ENCODE measurements at places on chromosomes 4 and X.

- DNase-seq, result no peak
Measured at GRCh38 chrX:136933611-136934145, 53.2 kb upstream of the RBMX start.

- no peak for DNase-seq
Measured at GRCh38 chr4:102392033-102392744, 46.9 kb upstream of the SLC39A8 start.

DNA sequence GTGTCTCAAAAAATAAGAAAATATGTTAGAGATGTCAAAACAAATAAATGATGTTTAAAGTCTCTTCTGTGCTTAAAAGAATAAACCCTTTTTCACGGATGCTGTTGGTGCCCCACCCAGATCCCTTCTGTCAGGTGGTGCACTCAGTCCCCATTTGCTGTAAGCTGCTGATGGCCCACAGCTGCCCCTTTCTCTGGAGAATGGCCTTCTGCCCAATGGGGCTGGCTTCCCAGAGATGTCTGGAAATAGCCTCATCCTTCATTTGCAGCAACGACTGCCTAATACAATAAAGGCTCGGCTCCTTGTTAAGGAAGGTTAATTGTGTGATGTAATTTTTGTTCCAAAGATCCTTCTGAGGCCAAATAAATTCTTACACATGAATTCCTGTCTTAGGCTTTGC is 31.8 kb downstream of the ETNPPL start:
- DNase-seq, result no peak

- DNase-seq, result no peak
Measured at GRCh38 chr4:48021100-48021499, 4.5 kb downstream of the NIPAL1 start.

DNA sequence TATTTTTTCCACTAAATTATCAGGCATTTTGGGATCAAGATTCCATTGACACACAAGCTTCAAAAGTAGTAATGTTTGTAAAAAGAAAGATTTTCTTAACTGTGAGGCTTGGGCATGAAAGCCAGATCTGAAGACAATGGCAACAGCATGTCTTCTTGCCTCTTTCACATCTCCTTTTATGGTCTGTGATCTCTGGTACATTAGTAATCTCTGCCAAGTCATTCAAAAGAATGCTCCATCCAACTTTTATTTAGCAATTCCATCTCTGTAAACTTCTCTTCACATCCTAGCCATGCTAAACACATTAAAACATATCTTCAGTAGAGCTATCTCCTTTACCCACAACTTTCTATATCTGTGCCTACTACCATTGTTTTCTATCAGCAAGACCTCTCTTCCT is 465.4 kb downstream of the FAT4 start:
- DNase-seq, result no peak

DNA sequence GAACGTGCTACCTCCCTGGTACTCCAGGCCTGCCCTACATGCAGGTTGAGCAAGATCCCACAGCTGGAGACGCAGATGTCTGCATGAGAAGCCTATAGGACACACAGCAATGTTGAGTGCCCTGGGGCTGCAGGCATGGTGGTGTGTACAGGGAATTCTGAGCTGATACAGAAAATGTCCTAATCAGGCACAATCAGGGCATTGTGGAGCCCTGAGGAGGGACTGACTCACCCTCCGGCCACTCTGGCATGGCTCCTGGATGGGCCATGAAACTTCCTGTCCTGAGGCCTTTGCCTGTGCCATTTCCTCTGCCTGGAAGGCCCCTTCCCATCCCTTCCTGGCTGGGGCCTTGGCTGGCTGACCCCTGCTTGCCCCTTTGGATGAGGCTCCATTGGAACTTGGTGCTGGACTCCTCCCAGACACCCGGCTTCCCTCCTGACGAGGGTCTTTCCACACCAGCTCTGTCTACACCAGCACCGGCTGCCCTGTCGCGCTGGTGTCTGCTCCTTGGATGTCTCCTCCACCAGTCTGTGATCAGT is 16.7 kb upstream of the AFAP1 start:
- DNase-seq, result no peak

DNA sequence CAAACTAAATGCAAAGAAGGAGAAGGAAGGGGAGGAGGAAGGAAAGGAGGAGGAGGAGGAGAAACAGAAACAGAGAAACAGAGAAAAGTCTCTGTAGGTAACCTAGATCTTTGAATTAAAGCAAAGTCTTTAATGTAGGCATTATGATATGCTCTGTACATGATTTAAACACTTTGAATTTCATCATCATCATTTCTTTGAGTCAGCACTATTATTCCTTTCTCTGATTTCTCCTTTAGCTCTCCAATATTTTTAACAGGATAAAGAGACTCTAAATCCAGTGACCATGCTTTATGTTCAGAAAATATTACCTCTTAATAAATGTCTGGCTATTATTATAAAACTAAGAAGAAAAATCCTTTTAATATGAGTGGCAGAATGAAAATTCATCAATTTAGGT is 124.3 kb downstream of the ANTXR2 start:
- no peak for DNase-seq

- no peak for DNase-seq
Measured at GRCh38 chr4:127048376-127049044, 584.2 kb upstream of the INTU start.

GRCh38 chr4:60313611-60314178 is 886.4 kb upstream of the ADGRL3 start:
- DNase-seq, result no peak

DNA sequence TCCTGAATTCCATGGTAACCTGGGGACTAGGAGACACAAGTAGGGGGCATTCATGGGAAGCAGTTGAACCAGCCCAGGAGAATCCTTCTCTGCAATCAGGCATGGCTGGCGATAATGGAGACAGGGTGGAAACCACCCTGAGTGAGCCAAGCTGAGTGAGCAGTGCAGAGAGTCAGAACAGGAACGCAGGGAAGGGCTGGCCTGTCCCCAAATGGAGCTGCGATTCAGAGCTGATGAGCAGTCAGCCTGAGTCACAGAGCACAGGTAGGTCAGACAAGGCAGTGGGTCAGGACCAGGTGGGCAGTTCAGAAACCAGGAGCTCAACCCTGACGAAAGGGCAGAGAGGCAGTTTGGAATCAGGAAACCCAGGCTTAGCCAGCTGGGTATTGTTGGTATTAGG is 129.0 kb downstream of the BTC start:
- DNase-seq, result no peak

GRCh38 chrX:100745806-100746537 is 14.1 kb upstream of the SYTL4 start:
- no peak for DNase-seq

DNA sequence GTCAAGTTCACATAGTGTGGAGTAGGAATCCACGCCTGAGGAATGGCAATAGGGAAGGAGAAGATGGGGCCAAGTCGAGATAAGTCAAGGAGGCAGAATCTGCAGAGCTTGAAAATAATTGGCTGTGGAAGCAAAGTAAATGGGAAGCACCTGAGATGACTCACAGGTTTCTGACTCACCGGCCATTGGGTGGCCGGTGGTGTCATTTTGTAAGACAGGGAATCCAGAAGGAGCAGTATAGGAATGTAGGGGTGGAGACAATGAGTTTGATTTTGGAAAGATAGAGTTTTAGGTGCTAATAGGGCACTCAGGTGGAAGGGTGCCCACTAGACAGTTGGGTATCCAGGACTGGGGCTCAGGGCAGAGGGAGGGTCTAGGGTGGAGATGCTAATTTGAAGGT is 201.0 kb upstream of the MAMLD1 start:
- no peak for DNase-seq

GRCh38 chr4:134465417-134465816 is 263.8 kb upstream of the PABPC4L start:
- no peak for DNase-seq

DNA sequence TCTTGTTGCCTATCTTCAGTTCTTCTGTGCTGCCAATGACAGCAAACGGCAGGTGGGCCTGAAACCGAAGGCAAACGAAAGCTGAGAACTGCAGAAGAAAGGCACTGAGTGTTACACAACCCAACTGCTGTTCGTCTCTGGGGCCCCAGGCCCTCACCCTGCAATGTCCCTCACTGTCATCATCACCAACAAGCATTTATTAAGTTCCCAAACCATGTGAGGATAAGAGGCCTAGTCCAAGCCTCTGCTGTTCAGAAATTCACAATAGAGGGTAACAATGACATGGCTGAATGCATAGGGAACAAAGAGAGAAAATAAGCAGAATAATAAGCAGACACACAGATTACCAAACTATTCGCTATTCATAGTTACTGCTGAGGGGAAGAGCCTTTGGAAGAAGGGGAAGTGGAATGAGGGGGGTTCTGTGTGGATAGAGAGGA is 34.5 kb upstream of the NKRF start:
- no peak for DNase-seq

DNA sequence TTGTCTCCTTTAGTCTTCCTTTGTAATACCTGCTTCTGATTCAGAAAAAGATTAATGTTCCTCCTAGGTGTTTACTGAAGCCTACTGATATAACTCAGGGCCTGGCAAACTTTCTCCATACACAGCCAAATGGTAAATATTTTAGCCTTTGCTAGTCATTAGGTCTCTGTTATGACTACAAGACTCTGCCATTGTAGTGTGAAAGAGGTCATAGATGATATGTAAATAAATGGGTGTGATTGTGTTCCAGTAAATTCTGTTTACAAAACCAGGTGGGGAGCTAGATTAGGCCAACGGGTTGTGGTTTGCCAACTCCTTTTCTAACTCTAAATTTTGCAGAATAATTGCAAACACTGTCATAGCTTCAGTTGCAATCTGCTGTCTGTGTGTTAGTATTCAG is 568.1 kb upstream of the GNPDA2 start:
- DNase-seq, result no peak

- no peak for DNase-seq
Measured at GRCh38 chrX:147559191-147559590, 352.5 kb upstream of the FMR1 start.

GRCh38 chr4:96776920-96777527 is 937.1 kb downstream of the PDHA2 start:
- no peak for DNase-seq

GRCh38 chrX:104712515-104712914 is 146.5 kb downstream of the IL1RAPL2 start:
- no peak for DNase-seq

DNA sequence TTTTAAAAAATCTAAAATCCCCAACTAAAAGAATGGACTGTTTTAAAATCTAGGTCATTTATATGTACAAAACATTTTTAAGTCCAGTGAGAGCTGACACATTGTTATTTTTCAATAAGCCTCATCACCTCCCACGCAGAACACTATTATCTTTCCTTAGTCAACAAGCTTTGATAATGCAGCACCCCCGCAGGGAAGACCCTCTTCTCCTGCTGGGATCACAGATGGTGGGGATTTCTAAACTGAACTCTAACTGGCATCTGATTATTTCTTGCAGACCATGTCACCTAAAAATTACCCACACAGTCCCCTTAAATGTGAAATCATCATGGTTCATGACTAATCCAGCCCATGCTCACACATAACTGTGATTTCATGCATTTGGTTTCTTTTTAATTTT is 11.6 kb downstream of the SYTL4 start:
- DNase-seq, result no peak

- DNase-seq, result no peak
Measured at GRCh38 chrX:27254656-27255055, 208.5 kb downstream of the PPP4R3C start.

GRCh38 chr4:165711912-165712311 is 161.1 kb upstream of the TLL1 start:
- DNase-seq, result no peak

DNA sequence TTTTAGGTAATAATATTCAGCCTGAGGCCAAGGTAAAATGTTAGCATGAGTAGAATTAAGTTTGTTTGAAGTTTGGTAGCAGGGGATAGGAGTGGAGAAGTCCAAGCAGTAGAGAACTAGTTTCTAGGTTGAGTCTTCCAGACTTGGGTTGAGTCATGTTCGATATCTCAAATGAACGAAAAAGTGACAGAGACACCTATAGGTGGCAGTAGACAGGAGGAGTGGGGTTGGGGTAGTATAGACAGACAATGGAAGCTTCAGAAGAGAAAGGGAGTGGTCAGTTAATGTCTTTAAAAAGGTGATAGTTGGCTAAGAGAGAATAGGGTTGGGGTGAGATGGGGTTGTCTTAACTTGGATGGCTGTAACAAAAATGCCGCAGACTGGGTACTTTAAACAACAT is 58.7 kb upstream of the EMCN start:
- no peak for DNase-seq

- DNase-seq, result no peak
Measured at GRCh38 chr4:186414390-186414789, 141.0 kb downstream of the MTNR1A start.

DNA sequence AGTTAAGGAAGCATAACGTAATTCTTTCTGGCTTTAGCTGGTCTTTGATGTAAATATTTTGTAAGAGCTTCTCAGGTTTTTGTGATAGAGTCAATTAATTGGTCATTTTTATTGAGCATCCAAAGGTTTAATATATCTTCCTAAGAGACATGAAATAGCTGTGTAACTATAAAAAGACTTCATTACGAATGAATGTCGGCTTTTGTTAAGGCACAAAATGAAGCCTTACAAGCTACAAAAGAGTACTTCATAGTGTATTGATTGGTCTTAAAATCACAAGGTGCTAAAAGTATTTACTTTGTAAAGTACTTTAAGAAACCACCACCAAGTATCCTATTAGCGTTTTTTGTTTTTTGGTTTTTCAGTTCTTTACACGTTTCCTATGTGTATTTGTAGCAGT is 104.2 kb downstream of the CEP135 start:
- DNase-seq, result no peak

GRCh38 chr4:88719381-88719780 is 21.8 kb upstream of the NAP1L5 start:
- no peak for DNase-seq

DNA sequence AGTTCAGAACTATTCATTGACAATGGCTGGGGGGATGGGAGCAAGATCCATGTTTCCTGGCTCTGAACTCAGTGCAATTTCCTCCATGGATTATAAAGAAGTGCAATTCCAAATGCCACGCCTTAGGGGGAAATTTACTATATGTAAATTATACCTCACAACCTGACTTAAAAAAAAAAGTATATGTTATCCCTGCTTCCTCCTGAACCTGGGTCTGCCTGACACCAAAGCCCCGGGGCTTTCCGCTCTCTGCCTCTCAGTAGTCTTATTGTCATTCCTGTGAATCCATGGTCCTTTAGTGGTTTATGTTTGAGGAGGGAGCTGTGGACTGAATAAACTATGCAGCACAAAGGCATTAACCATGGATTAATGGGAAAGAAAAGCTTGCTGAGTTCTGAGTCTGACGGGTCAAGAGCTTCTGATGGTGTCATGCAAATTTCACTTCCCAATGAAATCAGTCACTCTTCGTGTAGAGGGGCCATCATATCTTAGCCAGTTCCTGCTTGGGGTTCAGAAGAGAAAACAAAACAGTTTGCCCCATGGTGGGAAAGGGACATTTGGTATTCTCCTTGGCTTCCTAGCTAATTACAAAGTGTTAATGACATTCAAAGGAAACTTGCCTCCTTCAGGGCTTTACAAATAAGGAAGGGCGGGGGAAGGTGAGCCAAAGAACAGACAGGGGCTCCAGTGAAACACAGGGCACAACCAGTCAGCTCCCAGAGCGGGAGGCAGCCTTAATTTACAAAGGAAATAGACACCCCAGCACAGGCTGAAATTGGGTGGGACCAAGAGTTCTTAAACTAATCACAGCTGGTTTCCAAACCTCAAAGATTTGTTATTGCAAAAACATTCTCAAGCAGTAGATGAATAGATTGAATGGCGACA is 14.3 kb downstream of the FAM9C start:
- DNase-seq, result no peak

GRCh38 chr4:60757986-60758680 is 442.0 kb upstream of the ADGRL3 start:
- DNase-seq, result no peak

GRCh38 chr4:176837169-176837895 is 44.6 kb upstream of the VEGFC start:
- no peak for DNase-seq

- DNase-seq, result no peak
Measured at GRCh38 chrX:119040432-119040831, 32.4 kb upstream of the CT47C1 start.

GRCh38 chr4:76897536-76898384 is at the start of gene SOWAHB:
SOWAHB (minus strand) TSS chr4:76898144; CDS start chr4:76897849, 295 bp downstream.
- DNase-seq, result no peak

Data from stimulated activated CD4-positive, alpha-beta T cell treated with anti-CD3 and anti-CD28 coated beads, Interleukin-1b, Interleukin-23, amount 100 ng/mL, for 1 hour (primary cell).